ENCODE measurements at places on chromosomes 2 and 18.

DNA sequence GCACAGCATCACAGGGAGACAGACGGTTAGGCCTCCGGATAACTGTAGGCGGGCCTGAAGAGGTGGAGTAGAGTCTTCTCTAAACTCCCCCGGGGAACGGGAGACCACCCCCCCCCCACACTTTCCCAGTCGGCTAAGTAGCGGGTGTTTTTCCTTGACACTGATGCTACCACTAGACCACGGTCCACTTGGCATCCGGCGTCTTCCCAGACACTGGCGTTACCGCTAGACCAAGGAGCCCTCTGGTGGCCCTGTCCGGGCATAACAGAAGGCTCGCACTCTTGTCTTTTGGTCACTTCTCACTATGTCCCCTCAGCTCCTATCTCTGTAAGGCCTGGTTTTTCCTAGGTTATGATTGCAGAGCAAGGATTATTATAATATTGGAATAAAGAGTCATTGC is 25.7 kb upstream of the NCL start:
- DNase-seq: no peak

- DNase-seq: no peak
Observed at GRCh38 chr2:196315388-196316049, 144.1 kb upstream of the STK17B start.

DNA sequence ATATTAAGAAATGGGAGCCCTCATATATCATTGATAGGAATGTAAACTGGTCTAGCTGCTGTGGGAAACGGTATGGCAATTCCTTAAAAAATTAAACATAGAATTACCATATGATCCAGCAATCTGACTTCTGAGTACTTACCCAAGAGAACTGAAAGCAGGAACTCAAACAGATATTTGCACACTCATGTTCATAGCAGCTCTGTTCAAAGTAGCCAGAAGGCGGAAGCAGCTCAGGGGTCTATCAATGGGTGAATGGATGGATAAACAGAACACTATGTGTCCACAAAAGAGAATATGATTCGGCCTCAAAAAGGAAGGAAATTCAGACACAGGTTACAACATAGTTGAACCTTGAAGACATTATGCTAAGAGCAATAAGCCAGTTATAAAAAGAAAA is 135.7 kb upstream of the NDUFV2 start:
- DNase-seq: no peak

GRCh38 chr2:176038694-176039093 is 36.6 kb upstream of the LNPK start:
- no peak for DNase-seq

- no peak for DNase-seq
Observed at GRCh38 chr2:232133078-232133477, 171.6 kb downstream of the DIS3L2 start.

Measured in NCI-H2081 treated with DMSO at 0.1 percent for 48 hours (cell line).